H9 (cell line): ENCODE measurements at places on chromosomes 2 and 18.

DNA sequence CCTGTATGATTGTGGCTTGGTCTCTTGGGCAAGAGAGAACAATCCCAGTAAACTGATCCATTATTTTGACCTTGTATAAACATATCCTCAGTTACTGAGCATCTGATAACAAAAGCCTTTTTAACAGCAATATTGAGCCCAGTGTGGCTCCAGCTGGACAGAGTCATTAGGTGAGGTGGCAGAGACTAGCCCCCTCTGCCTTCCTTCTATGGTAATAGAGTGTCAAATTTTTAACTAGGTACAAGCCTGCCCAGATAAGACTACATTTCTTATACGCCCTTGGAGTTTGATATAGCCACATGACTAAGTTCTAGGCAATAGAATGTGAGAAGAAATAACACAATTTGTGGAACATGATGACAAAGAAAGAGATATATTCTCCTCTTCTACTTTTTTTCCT lies 56.2 kb downstream of the HNMT start:
- no peak for DNase-seq

GRCh38 chr2:219629976-219630695 lies 2.7 kb downstream of the SLC4A3 start:
- DNase-seq, result no peak

- no peak for DNase-seq
Observed at GRCh38 chr2:28623582-28624405, 127.8 kb upstream of the PPP1CB start.

DNA sequence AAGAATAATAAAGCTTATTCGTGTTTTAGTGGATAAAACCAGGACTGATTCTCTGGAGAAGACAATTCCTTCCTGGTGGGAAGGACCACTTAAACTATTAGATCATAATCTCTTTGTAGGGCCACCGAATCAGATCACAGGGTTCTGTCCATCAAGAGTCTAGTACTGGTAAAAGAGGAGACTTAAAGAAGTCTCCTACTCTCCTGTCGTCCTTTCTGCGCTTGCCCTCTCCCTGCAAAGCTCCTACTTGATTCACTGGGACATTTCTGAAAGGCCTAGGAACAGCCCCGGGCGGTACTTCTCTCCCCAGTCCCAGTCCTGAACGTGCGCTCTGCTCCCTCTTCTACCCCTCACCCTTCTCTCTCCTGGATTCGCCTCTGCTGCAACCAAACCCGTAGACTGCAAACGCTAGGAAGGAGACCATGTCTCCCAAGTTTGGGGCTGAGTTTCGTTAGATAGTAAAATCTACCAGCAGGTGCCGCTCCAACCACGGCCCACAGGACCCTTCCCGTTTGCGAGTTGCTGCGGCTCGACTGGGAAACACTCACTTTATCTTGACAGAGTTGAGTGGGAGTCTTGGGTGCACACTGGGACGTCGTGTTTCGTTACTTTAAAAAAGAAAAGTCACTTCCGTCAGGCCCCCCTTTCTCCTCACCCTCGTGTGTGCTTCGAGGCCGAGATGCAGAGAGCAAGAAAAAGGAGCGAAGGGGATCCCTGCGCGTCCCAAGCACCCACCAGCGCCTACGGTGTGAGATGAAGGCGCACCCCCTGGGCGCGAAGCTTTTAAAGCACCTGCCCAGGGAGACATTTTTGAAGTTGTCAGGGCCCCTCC lies 923 bp downstream of the FIGLA start:
- peak; percentile 88 for DNase-seq

- DNase-seq, result no peak
Observed at GRCh38 chr18:45342166-45342565, 273.1 kb upstream of the SLC14A2 start.

- DNase-seq, result no peak
Observed at GRCh38 chr2:168035458-168035857, 211.9 kb downstream of the STK39 start.

- no peak for DNase-seq
Observed at GRCh38 chr2:226338825-226339224, 460.8 kb downstream of the IRS1 start.
